Upper lobe of left lung (tissue), 6 donors: ENCODE measurements at places on chromosomes 16 and 17.

DNA sequence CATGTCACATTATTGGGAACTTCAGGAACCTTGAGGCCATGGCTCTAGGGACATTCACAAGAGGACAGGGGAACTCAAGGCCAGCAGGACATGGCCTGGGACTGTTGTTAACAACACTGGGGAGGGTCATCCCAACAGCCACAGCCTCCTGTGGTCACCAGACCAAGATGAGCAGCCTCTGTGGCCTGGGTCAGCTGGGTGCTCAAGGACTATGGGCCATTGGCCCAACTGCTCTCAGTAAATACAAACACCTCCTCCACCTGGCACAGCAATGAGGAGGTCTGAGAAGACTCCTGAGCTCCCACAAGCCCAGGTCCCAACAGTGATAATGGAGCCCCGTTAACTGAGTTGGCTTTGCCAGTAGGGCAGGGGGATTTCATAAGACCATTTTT, 20.9 kb downstream of the KIFC3 start:
- H3K27ac ChIP-seq = no peak overlapping the region
- peaks cover 7% of the 10 kb centered on the region for H3K4me1 ChIP-seq
- peaks cover 49% of the 10 kb centered on the region for H3K36me3 ChIP-seq
- DNase-seq = no peak
- H3K4me3 ChIP-seq = no peak overlapping the region

- H3K36me3 ChIP-seq = no peaks in the 10 kb centered on the region
- no peaks in the 10 kb centered on the region for H3K4me1 ChIP-seq
Observed at GRCh38 chr17:37726248-37726647, 18.6 kb downstream of the HNF1B start.

GRCh38 chr16:29995911-29996765, at the start of gene INO80E:
INO80E (plus strand) TSS chr16:29996241; CDS start chr16:29996311, 70 bp downstream.
- DNase-seq = peak; percentile 99
- H3K27me3 ChIP-seq = no peaks in the 10 kb centered on the region
- peaks cover 41% of the 10 kb centered on the region for H3K4me1 ChIP-seq
- H3K4me3 ChIP-seq = peak within 1 kb of the TSS; percentile 74
- peak within 1 kb of the TSS; percentile 90 for H3K27ac ChIP-seq

DNA sequence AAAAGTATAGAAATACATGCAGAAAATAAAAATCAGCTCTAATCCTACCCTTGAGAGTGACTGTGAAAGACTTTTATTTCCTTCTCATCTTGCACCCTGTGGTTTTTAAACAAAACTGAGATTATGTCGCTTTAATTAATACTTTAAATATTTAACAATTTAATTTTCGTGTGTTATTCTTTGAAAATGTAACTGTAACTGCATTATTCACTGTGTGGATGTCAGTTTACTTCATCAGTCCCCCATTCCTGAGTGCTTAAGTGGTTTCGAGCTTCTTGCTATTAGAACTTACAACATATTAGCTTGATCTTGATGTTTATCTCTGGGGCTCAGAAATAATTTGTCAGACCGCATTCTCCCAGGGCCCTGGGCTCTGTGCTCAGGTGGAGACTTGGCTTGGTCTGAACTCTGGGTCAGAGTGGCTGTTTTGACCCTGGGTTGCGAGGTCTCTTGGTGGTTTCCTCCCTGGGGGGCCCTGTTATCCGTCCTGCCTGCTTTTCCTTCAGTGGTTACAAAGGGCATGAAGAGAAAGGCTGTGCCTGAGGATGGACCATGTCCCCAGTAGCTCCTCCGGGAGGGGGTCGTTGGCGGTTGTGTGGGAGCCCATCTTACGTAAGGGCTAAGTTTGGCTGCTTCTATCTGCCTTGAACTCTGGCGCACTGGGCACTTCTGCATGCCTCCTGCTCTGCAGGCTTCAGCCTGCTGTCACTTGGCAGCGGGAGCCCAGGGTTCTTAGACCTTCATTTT, 25.7 kb downstream of the AKAP1 start:
- H3K27ac ChIP-seq = no peak overlapping the region
- peaks cover 34% of the 10 kb centered on the region for H3K4me1 ChIP-seq
- H3K36me3 ChIP-seq = peaks cover 10% of the 10 kb centered on the region
- no peak overlapping the region for H3K4me3 ChIP-seq

- peaks cover 26% of the 10 kb centered on the region for H3K4me1 ChIP-seq
- H3K4me3 ChIP-seq = no peak overlapping the region
- no peaks in the 10 kb centered on the region for H3K36me3 ChIP-seq
- H3K27ac ChIP-seq = peak overlapping the region; percentile 63
Observed at GRCh38 chr17:32503251-32504165, 16.7 kb downstream of the CDK5R1 start.

DNA sequence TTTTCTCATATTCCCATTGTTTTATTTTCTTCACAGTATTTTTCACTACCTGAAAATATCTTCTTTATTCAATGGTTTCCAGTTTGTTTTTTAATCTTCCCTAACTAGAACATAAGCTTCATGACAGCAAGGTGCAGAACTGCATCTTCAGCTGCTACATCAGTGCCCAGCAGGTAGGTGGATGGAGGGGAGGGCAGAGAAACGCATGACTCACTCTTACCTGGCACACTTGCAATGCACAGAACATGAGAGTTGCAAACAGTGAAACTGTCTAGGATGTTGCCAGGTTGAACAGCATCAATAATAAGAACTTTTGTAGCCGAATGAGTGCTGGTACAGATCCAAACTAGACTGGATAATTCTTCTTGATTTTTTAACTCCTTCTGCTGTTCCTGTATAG, 127.1 kb downstream of the SPAG9 start:
- H3K4me1 ChIP-seq = no peaks in the 10 kb centered on the region
- DNase-seq = no peak
- no peak overlapping the region for H3K4me3 ChIP-seq
- no peak overlapping the region for H3K27ac ChIP-seq
- no peaks in the 10 kb centered on the region for H3K27me3 ChIP-seq
- H3K36me3 ChIP-seq = peaks cover 91% of the 10 kb centered on the region

- H3K4me1 ChIP-seq = peaks cover 30% of the 10 kb centered on the region
- H3K4me3 ChIP-seq = peak within 1 kb of the TSS; percentile 97
- no peaks in the 10 kb centered on the region for H3K36me3 ChIP-seq
- no peak for DNase-seq
Observed at GRCh38 chr17:28042657-28042720, at the start of gene NLK. NLK (plus strand) TSS chr17:28042677; CDS start chr17:28042874, 197 bp downstream.

DNA sequence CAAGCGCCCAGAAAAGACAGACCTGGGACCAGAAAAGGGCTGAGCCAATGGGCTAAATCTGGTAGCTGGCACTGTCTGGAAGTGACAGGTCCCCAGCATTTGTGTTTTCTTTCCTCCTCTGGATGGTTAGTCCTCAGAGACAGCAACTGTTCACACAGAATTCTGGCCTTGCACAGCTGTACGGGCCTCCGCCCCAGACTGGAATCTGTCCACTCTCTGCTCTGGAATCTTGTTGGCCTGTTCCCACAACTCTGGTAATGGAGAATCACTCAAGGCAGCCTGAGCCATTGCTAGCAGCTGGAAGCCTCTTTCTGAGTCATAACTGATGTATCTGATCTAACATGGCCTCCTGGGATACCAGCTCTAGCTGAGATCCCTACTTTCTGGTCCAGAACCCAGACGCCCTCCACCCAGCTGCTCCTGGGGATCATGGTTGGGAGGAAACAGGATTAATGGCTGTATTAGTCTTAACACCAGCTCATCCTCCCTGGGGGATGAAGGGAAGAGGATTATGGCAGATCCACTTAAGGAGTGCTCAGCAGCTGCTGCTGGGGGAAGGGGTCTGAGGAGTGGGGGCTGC, 9.1 kb downstream of the ZNF668 start:
- peak overlapping the region; percentile 48 for H3K27ac ChIP-seq
- peaks cover 8% of the 10 kb centered on the region for H3K36me3 ChIP-seq
- DNase-seq = no peak
- peaks cover 20% of the 10 kb centered on the region for H3K4me1 ChIP-seq
- no peaks in the 10 kb centered on the region for H3K27me3 ChIP-seq

GRCh38 chr17:57215317-57215716, 41.0 kb upstream of the MSI2 start:
- DNase-seq = no peak
- no peaks in the 10 kb centered on the region for H3K36me3 ChIP-seq
- no peak overlapping the region for H3K4me3 ChIP-seq
- H3K27ac ChIP-seq = no peak overlapping the region
- H3K4me1 ChIP-seq = no peaks in the 10 kb centered on the region

- no peak overlapping the region for H3K27ac ChIP-seq
- H3K4me1 ChIP-seq = peaks cover 9% of the 10 kb centered on the region
- no peaks in the 10 kb centered on the region for H3K27me3 ChIP-seq
- DNase-seq = no peak
Observed at GRCh38 chr17:3935825-3936355, 19.6 kb upstream of the P2RX1 start.

DNA sequence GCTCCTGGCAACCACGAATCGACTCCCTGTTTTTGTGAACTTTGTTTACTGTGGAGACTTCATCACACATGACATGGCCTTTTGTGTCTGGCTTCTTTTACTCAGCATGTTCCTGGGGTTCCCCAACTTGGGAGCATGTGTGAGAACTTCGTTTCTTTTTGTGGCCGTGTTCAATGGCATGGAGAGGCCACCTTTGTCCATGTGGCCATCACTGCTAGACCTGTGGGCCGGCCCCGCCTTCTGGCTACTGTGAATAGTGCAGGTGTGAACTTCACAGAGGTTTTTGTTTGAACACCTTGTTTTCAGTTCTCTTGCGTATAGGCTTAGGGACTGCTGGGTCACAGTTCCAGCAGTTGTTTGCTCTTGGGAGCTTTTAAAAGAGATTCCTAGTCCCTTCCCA, 5.7 kb upstream of the SLC38A8 start:
- no peaks in the 10 kb centered on the region for H3K4me1 ChIP-seq
- no peak overlapping the region for H3K4me3 ChIP-seq
- no peaks in the 10 kb centered on the region for H3K27me3 ChIP-seq
- no peak overlapping the region for H3K27ac ChIP-seq
- peaks cover 24% of the 10 kb centered on the region for H3K36me3 ChIP-seq

DNA sequence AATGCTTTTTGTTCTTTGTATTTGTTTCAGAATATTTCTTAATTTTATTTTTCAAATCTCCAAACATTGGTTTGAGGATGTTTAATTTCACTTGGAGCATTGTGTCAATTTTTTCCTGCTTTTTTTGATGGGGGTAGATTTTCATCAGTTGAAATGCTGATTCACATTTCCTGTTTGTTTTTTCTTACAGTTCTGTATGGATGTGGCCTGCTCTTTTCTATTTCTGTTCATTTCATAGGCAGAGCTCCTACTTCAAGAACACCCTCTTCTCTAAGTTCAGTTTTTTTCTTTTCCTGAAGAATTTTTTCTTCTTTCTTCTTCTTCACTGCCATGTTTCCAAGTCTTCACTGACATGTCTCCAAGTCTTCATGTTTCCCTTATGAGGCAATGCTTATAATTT, 8.8 kb downstream of the MBTD1 start:
- DNase-seq = no peak
- H3K36me3 ChIP-seq = no peaks in the 10 kb centered on the region
- no peak overlapping the region for H3K4me3 ChIP-seq
- no peak overlapping the region for H3K27ac ChIP-seq
- H3K27me3 ChIP-seq = no peaks in the 10 kb centered on the region

- H3K4me3 ChIP-seq = no peak overlapping the region
- H3K27me3 ChIP-seq = no peaks in the 10 kb centered on the region
- no peak overlapping the region for H3K27ac ChIP-seq
- H3K36me3 ChIP-seq = no peaks in the 10 kb centered on the region
- DNase-seq = peak; percentile 54
- H3K4me1 ChIP-seq = peaks cover 55% of the 10 kb centered on the region
Observed at GRCh38 chr17:31568539-31568938, 177.1 kb downstream of the RAB11FIP4 start.

DNA sequence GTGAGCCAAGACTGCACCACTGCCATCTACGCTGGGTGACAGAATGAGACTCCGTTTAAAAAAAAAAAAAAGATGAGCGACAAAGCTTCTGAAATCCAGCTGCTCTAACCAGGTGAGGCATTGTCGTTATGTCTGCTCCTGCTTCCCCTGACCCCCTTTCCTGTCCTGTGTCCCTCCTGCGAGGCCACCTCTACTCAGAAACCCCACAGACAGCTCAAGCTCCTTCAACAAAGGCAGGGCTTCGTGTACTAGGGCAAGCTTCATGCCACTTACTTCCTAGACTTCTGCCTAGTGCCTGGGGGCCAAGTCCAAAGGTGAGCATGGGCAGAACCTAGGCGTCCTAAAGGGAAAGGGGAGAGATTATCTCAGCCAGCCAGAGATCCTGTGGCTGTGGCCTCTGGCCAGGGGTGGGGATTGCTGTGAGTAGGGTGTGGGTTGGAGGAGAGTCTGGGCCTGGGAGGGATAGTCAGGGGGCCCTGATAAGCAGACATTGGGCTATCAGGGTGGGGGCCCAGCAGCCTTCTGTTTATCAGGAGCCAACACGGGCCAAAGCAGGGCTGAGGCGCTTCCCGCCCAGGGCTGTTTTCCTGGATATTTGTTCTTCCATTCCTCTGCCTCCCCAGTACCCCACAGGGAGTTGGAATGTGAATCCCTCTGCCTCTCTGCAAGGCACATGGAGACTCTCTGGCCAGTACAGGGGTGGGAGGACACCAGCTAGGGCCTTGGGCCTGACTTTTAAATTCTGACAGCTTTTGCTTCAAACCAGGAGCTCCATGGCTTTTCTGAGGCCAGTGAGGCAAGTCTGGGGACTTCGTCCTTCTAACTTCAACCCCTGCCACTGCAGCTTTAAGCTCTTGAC, 10.4 kb downstream of the ERAL1 start:
- no peak overlapping the region for H3K4me3 ChIP-seq
- H3K4me1 ChIP-seq = no peaks in the 10 kb centered on the region
- H3K27me3 ChIP-seq = no peaks in the 10 kb centered on the region
- DNase-seq = peak; percentile 23
- H3K27ac ChIP-seq = peak overlapping the region; percentile 78
- H3K36me3 ChIP-seq = peaks cover 11% of the 10 kb centered on the region

DNA sequence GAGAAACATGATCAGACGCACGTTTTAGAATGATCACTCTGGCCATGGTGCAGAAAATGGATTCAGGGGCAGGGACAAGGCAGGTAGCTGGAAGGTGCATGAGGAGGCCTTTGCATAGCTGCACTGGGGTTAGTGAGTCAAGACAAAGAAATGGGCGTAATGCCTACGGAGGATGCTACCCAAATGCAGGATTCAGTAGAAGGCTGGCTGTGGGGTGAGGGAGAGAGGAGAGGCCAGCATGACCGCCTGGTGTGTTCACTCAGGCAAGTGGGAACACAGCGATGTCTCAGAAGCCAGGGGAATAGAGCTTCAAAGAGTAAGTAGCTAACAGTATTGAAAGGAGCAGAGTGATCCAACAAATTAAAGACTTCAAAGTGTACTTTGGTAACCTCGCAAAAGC, 31.2 kb downstream of the PMP22 start:
- no peak overlapping the region for H3K27ac ChIP-seq
- H3K4me1 ChIP-seq = peaks cover 56% of the 10 kb centered on the region
- no peak for DNase-seq

DNA sequence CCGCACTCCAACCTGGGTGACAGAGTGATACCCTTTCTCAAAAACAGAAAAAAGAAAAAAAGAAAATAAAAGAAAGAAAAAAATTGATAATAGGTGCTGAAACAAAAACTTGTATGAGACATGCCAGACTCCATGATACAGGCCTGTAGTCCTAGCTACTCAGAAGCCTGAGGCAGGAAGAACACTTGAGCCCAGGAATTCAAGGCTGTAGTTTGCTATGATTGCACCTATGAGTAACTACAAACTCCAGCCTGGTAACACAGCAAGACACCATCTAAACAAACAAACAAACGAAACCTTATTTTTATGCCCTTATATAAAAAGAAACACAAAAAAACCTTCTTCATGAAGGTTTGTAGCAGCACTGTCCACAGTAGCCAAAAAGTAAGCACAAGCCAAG, 5.0 kb upstream of the CMTM4 start:
- peaks cover 27% of the 10 kb centered on the region for H3K4me1 ChIP-seq
- H3K27me3 ChIP-seq = no peaks in the 10 kb centered on the region
- DNase-seq = no peak
- no peak overlapping the region for H3K4me3 ChIP-seq
- H3K36me3 ChIP-seq = no peaks in the 10 kb centered on the region
- H3K27ac ChIP-seq = no peak overlapping the region
